T-cell (primary cell): ENCODE measurements at places on chromosomes 6 and 20. TPM values are rescaled to one million over a fixed set of nuclear protein-coding genes. Genes with fewer than 3 reads are reported as not detected.

- DNase-seq = no peak
- no peak overlapping the region for H3K27ac ChIP-seq
- no peaks in the 10 kb centered on the region for H3K4me1 ChIP-seq
- no peaks in the 10 kb centered on the region for H3K36me3 ChIP-seq
Measured at GRCh38 chr20:16260911-16261310, 312.3 kb downstream of the KIF16B start.

ZNF343 gene
- total RNA-seq = 12.2 TPM

DNA sequence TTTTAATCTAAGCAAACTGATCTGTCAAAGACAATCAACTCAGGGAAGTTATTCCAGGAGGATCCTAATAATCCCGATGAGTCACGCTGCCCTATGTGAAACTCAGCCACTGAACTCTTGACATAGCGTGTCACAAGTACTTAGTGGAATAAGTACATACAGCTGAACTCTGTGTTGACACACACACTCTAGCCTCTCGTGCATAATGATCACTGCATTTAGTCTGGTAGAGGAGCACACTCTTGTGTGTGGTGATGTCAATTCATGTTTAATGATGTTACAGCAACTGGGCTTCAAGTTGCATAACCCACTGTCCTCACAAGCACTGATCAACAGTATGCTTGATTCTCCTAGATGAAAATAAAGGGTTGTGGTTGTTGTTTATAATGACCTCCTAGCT, 148.3 kb downstream of the HACE1 start:
- no peaks in the 10 kb centered on the region for H3K36me3 ChIP-seq
- no peak overlapping the region for H3K4me3 ChIP-seq
- H3K27ac ChIP-seq = no peak overlapping the region
- H3K4me1 ChIP-seq = no peaks in the 10 kb centered on the region
- H3K27me3 ChIP-seq = no peaks in the 10 kb centered on the region

- no peaks in the 10 kb centered on the region for H3K27me3 ChIP-seq
- H3K36me3 ChIP-seq = peaks cover 16% of the 10 kb centered on the region
- H3K4me3 ChIP-seq = no peak overlapping the region
- no peaks in the 10 kb centered on the region for H3K4me1 ChIP-seq
- DNase-seq = no peak
- no peak overlapping the region for H3K27ac ChIP-seq
Measured at GRCh38 chr6:34585108-34585507, 29.0 kb upstream of the SPDEF start.

DNA sequence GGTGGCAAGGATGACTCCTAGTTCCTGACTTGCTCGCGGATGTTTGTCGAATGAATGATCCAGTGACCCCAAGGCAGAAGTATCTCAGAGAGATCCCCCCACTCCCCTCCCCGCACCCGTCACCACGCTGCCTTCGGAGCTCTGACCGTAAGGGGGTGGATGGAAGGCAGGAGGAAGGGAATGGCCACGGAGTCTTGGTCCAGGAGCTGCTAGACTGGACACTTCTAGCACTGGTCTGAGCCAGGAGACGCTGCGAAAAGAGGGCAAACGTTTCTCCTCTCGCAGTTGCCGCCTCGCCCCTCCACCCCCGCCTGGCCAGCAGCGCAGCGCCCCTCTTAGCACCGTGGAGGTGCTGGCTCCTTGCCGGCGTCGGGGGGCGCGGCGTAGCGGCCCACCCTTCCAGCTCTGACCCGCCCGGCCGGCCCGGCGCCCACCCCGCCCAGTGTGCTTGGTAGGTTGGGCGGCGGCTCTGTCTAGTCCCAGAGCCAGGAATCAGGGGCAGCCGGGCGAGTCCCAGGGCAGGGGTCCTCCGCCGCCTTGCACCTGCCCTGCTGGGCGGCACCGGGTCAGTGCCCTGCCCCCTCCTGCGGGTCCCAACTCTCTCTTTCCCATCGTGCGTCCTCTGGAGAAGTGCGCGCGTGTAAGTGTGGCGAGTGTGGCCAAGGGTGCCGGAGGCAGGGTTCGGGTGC, 2.4 kb upstream of the DBNDD2 start:
- peaks cover 27% of the 10 kb centered on the region for H3K4me1 ChIP-seq
- peak overlapping the region; percentile 74 for H3K4me3 ChIP-seq
- peaks cover 5% of the 10 kb centered on the region for H3K36me3 ChIP-seq
- no peak overlapping the region for H3K27ac ChIP-seq
- DNase-seq = no peak
- no peaks in the 10 kb centered on the region for H3K27me3 ChIP-seq

DNA sequence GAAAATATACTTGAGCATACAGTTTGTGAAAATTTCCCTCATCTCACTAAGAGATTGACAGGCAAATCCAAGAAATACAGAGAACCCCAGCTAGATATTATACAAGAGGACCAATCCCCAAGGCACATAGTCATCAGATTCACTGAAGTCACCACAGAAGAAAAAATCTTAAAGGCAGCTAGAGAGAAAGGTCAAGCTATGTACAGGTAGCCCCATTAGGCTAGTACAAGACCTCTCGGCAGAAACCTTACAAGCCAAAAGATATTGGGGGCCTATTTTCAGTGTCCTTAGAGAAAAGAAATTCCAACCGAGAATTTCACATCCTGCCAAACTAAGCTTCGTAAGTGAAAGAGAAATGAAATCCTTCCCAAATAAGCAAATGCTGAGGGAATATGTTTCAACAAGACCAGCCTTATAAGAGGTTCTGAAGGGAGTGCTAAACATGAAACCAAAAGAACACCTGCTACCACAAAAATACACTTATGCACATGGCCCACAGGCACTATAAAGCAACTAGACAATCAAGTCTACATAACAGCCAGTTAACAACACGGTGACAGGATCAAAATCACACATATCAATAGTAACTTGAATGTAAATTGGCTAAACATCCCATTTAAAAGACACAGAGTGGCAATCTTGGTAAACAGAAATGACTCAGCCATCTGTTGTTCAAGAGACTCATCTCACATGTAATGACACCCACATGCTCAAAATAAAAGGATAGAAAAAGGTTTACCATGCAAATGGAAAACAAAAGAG, 96.3 kb downstream of the FHL5 start:
- H3K36me3 ChIP-seq = no peaks in the 10 kb centered on the region
- H3K27ac ChIP-seq = no peak overlapping the region
- no peaks in the 10 kb centered on the region for H3K4me1 ChIP-seq

CCM2L gene
- not detected for total RNA-seq

GRCh38 chr6:2877057-2877882, 25.8 kb downstream of the SERPINB9 start:
- H3K36me3 ChIP-seq = no peaks in the 10 kb centered on the region
- no peak for DNase-seq
- H3K27me3 ChIP-seq = no peaks in the 10 kb centered on the region

GRCh38 chr6:152457949-152458624, 179.1 kb downstream of the SYNE1 start:
- no peaks in the 10 kb centered on the region for H3K36me3 ChIP-seq
- no peak overlapping the region for H3K4me3 ChIP-seq
- peaks cover 4% of the 10 kb centered on the region for H3K4me1 ChIP-seq

DNA sequence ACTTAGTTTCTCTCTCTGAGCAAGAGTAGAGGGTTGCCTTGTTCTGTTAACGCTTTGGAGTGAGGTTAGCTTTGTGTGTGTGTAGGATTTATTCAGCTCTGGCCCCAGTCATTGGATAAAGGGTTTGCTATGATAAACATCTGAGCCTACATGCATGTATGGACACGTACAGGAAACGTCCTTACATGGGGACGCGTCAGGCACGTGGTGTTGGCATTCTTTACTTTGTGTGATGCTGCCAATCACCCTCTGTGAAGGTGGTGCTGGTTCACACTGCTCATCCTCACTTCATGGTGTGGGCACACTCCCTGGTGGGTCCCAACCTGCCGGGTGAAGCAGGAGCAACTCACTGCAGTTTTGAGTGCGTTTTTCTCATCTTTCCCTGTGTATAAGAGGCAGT, 53.4 kb upstream of the CD93 start:
- no peaks in the 10 kb centered on the region for H3K27me3 ChIP-seq
- no peak for DNase-seq
- peaks cover 18% of the 10 kb centered on the region for H3K4me1 ChIP-seq
- H3K4me3 ChIP-seq = no peak overlapping the region

DNA sequence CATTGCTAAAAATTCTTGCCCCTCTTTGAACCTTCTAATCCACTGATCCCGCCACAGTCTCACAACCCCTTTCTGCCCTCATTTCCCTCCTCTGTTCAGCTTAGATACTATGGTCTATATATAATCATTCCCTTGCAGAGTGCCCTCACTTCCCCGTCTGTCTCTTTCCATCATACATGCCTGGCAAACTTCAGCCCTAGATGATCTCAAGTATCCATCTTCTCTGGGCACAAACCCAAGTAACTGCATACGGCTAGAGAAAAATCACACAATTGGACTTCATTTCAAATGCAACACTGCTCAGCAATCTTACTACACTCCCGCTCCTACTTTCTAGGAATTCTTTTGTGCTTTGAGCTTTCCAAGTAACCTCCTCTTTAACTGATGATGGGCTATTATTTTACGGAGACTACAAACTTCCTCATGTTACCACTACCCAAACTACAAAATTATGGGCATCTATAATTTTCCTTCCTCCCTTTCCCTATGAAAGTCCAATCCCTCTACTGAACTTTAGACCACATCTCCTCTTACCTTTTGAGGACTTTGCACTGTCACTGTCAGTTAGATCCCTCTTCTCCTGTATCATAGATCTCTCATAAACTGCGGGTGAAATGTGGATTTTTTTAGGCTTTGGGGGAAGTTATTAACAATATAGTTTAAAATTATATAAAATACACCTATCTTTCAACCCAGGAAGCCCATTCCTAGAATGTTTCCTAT, 135.6 kb downstream of the BTBD9 start:
- H3K4me1 ChIP-seq = no peaks in the 10 kb centered on the region
- no peak overlapping the region for H3K4me3 ChIP-seq
- H3K27me3 ChIP-seq = no peaks in the 10 kb centered on the region
- no peaks in the 10 kb centered on the region for H3K36me3 ChIP-seq
- H3K27ac ChIP-seq = no peak overlapping the region

DNA sequence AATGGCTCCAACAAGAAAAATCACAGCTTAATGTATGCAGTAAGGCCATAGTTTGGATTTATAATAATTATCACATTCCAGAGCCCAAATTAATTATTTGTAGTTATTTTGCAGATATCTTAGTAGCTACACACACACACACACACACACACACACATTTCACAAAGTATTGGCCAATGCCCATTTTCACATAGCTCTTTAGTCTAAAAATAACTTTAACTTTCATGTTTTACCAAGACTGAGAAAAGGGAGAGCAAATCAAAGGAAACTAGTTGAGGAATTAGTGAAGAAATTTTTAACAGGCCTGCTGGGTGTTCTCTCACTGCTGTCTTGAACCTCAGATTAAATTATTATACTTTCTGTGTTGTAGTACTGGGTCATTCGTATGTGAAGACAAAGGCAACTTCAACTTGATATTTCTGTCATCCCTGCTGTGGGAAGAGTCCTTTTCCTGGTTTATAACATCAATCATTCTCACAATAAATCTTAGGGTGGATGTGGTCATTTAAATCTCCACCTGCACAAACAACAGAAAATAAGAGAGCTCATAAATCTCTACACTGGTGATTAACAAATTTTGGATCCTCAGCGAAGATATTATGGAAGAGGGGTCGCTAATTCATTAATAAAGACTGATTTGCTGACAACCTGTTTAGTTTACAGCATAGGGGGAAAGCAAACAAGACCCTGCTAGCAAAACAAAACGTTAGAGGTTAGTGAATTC, 1.6 kb upstream of the TCF21 start:
- H3K36me3 ChIP-seq = no peaks in the 10 kb centered on the region
- H3K27ac ChIP-seq = no peak overlapping the region
- no peak overlapping the region for H3K4me3 ChIP-seq
- peaks cover 36% of the 10 kb centered on the region for H3K27me3 ChIP-seq
- H3K4me1 ChIP-seq = peaks cover 3% of the 10 kb centered on the region
- no peak for DNase-seq

DNA sequence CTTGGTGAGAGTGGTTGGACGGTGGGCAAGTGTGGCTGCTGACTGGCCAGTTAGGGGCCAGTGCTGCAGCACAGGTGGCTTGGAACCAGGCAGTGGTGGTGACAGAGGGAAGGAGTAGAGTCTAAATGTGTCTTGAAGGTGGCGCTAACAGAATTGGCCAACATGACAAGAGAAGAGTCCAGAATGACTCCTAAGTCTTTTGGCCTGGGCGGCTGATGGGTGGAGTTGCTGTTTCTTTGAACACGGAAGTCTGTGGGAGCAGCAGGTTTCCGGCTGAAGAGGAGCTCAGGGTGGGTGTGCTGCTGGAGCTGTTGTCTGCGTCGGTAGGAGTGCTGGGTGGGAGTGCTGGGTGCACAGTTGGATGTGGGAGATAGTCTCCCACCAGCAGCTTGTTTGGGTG, 10.1 kb downstream of the LSM14B start:
- H3K36me3 ChIP-seq = peaks cover 40% of the 10 kb centered on the region
- H3K4me1 ChIP-seq = peaks cover 29% of the 10 kb centered on the region
- H3K27me3 ChIP-seq = no peaks in the 10 kb centered on the region
- H3K4me3 ChIP-seq = no peak overlapping the region
- no peak overlapping the region for H3K27ac ChIP-seq

- peaks cover 2% of the 10 kb centered on the region for H3K27me3 ChIP-seq
- H3K27ac ChIP-seq = no peak overlapping the region
- H3K4me3 ChIP-seq = no peak overlapping the region
- no peak for DNase-seq
- peaks cover 33% of the 10 kb centered on the region for H3K4me1 ChIP-seq
Measured at GRCh38 chr20:63177134-63177784, 38.7 kb downstream of the YTHDF1 start.

BPI gene
- total RNA-seq = not detected

RIPOR2 gene
- total RNA-seq = 381 TPM

DNA sequence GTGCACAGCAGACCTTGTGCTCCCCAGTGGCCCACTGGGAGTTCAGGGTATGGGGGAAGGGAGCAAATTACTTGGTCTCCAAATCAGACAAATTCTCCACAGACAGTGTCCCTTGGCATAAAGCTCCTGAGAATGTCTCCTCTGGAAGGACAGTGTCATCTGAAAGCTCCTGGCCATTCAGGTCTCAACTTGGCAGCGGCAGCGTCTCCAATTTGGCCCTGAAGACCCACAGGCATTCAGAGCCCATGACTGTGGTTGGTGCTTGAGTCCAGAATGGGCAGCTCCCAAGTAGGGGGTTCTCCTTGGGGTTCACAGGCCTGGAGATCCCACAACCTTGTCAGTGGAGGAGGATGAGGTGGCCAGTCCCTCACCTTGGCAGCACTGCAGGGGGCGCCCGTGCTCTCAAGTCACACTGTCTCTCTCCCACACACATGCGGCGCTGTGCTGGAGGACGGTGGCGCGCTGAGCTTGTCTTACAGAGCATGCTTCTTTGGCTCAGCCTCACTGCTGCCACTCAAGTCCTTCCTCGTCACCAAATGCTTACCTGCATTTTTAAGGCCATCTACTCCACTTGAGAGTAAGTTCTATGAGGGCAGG, 20.7 kb downstream of the DYNLRB1 start:
- H3K27me3 ChIP-seq = no peaks in the 10 kb centered on the region
- no peak overlapping the region for H3K27ac ChIP-seq

- no peaks in the 10 kb centered on the region for H3K4me1 ChIP-seq
- no peak overlapping the region for H3K4me3 ChIP-seq
- no peak for DNase-seq
- H3K27ac ChIP-seq = no peak overlapping the region
- no peaks in the 10 kb centered on the region for H3K36me3 ChIP-seq
Measured at GRCh38 chr6:46690141-46690755, 2.6 kb downstream of the TDRD6 start.

GRCh38 chr6:158818581-158819212, 471 bp downstream of the EZR start:
- H3K4me1 ChIP-seq = peaks cover 22% of the 10 kb centered on the region
- H3K27ac ChIP-seq = peak overlapping the region; percentile 98
- H3K36me3 ChIP-seq = peaks cover 5% of the 10 kb centered on the region
